ENCODE measurements at places on chromosomes 12 and 14.

DNA sequence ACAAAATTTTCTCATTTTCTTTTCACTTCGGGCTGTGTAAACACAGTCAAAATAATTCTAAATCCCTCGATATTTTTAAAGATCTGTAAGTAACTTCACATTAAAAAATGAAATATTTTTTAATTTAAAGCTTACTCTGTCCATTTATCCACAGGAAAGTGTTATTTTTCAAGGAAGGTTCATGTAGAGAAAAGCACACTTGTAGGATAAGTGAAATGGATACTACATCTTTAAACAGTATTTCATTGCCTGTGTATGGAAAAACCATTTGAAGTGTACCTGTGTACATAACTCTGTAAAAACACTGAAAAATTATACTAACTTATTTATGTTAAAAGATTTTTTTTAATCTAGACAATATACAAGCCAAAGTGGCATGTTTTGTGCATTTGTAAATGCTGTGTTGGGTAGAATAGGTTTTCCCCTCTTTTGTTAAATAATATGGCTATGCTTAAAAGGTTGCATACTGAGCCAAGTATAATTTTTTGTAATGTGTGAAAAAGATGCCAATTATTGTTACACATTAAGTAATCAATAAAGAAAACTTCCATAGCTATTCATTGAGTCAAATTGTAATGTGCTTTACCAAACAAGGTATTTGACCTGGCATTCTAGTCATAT, 4.8 kb downstream of the CDKN1B start:
- DNase-seq, result no peak

DNA sequence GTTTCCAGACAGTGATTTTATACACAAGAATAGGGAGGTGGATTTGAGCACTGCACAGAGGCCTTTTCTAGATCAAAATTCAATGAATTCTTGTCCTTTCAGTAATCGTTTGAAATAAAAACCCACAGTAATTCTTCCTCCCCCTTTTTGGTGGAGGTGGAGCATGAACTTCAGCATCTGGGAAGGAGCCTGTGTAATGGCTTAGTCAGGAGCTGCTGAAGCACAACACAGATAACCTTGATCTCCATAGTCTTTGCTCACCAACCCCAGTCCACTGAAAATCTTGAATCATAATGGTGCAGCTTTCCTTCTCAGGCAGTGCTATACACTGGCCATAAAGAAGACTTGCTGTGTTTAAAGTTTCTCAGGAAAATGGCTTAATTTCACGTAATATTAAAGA, 6.4 kb upstream of the TBPL2 start:
- no peak for DNase-seq

DNA sequence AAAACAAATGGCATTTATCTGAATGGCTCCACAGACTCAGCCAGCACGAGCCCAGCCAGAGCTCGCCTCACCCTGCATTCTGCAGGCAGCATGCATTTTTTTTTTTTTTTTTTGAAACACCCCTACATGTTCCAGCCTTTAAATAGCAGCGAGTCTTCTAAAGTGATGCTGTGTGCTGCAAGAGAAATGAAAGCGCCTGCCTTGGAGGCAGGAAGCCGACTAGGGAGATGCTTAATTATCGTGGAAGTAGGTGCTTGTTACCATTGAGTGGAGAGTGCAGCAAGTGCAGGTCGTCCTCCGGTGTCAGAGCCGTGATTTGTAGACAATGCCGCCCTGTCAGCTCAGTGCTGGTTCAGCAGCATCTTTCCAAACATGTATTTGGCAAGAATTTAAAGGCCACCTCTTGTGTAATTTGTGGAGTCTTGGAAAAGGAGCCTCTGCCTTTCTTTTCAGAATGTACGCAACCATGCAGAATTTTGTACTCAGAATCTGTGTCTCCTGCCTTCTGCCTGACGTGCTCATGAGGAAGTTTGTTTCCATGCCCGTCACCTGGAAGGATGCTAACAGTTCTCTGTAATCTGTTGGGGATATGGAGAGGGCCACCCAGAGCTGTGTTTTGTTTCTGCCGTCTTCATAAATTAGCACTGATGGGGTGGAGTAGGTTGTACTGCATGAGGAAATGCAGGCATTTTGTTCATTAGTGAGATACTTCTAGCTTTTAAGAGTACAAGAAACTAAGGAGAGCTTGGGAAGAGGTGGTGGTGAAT, 345.9 kb upstream of the RGS6 start:
- DNase-seq, result no peak

- no peak for DNase-seq
These were observed 64.4 kb upstream of the CFL2 start for GRCh38 chr14:34778744-34779143.

DNA sequence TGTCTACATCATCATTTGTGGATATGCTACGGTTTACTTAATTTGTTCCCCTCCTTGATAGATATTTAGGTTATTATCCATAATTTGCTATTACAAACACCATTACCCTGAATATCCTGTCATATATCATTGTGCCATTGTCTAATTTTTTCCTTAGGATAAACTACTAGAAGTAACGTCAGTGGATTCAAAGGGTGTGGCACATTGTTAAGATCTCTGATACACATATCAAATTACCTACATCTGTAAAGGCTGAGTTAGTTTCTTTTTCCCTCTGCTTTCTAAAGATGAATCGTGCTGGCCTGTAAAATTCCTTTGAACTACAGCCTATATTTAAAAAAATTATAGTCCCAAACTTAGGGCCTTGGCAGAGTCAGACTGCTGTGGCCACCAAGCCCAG, 53.9 kb upstream of the STRN3 start:
- no peak for DNase-seq

GRCh38 chr12:121751034-121751433, 38.5 kb downstream of the TMEM120B start:
- no peak for DNase-seq

DNA sequence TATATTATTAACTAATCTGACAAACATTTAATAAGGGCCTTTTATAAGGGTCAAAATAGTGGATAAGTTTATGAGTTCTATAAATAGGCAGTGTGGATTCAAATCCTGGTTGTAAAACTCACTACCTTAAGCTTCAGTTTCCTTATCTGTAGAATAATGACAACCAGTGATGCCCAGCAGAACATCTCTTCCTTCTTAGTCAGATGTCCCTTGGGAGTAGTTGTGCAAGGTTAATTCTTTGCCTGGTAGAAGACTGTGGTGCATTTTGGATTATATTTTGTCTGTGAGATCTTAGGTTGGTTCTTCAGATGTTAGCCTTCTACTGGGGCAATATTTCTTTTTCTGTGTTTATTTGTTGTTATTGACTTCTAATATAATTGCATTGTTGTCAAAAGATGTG, 59.5 kb downstream of the ARID2 start:
- DNase-seq, result no peak

GRCh38 chr12:81125691-81126090, 47.8 kb downstream of the ACSS3 start:
- no peak for DNase-seq
